Liver (tissue), 10 donors: ENCODE measurements at places on chromosomes 4 and X.

- DNase-seq, result no peak
- no peak overlapping the region for H3K4me3 ChIP-seq
- no peaks in the 10 kb centered on the region for H3K36me3 ChIP-seq
- no peak overlapping the region for H3K27ac ChIP-seq
- no peaks in the 10 kb centered on the region for H3K4me1 ChIP-seq
These were observed 420.1 kb upstream of the INTU start for GRCh38 chr4:127212701-127213100.

GRCh38 chrX:113962343-113962742 lies 621.5 kb upstream of the HTR2C start:
- H3K27ac ChIP-seq, result no peak overlapping the region
- H3K36me3 ChIP-seq, result no peaks in the 10 kb centered on the region
- H3K4me3 ChIP-seq, result no peak overlapping the region
- DNase-seq, result no peak
- H3K4me1 ChIP-seq, result no peaks in the 10 kb centered on the region

GRCh38 chr4:159293811-159294515 lies 191.1 kb downstream of the RAPGEF2 start:
- no peak for DNase-seq
- peaks cover 8% of the 10 kb centered on the region for H3K4me1 ChIP-seq
- H3K27ac ChIP-seq, result no peak overlapping the region
- H3K27me3 ChIP-seq, result no peaks in the 10 kb centered on the region
- no peak overlapping the region for H3K4me3 ChIP-seq
- no peaks in the 10 kb centered on the region for H3K36me3 ChIP-seq

DNA sequence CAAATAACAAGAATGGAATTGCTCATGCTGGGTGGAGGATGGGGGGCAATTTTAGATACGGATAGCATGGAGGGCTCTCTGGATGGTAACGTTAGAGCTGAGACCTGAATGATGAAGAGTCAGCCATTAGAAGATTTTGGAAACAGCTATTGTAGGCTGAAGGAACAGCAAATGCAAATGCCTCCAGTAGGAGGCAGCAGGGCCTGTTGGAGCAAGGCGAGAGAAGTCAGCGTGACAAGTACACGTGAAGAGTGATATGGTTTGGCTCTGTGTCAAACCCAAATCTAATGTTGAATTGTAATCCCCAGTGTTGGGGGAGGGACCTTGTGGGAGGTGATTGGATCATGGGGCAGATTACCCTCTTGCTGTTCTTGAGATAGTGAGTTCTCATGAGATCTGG lies 59.3 kb upstream of the SOD3 start:
- DNase-seq, result no peak
- H3K27ac ChIP-seq, result no peak overlapping the region
- H3K27me3 ChIP-seq, result no peaks in the 10 kb centered on the region
- no peaks in the 10 kb centered on the region for H3K4me1 ChIP-seq
- no peak overlapping the region for H3K4me3 ChIP-seq

- peaks cover 2% of the 10 kb centered on the region for H3K36me3 ChIP-seq
- peaks cover 18% of the 10 kb centered on the region for H3K4me1 ChIP-seq
- H3K27me3 ChIP-seq, result no peaks in the 10 kb centered on the region
- no peak overlapping the region for H3K4me3 ChIP-seq
These were observed 109.9 kb downstream of the AFF1 start for GRCh38 chr4:87044511-87045233.

DNA sequence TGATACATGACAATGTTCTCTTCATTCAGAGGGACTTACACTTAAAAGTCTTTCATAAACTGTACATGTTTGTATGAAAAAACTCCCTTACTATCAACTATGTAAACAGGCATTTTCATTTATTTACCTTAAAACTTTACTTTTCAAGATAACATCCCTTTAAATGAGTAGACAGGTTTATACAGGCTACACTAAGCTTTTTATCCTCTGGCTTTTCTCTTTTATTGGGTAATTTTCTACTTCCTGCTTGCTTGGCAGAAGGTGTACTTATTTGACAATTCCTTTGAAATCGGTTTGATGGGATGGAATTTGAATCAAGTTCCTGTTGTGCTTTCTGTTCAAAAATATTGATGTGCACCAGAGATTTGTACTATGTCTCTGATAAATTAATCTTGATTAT lies 81.4 kb downstream of the PTPN13 start:
- H3K27ac ChIP-seq, result no peak overlapping the region
- no peak for DNase-seq
- no peaks in the 10 kb centered on the region for H3K27me3 ChIP-seq

DNA sequence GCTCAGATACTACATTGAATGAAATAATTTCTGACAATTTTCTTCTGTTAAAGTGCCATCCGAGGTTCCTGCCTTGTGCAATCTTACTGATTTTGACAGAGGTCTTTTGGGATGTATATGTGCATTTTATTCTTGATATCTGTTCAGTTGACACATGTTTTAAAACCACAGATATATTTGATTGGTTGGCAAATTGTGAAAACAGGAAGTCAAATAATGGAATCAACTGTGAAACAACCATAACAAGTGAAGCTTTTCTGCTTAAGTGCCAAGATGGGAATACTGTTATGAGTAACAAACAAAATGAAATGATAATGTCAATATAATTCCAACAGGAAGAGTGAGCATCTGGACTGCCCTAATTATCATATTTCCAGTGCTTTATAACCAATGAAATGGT lies 84.9 kb upstream of the TET2 start:
- H3K4me1 ChIP-seq, result no peaks in the 10 kb centered on the region
- no peaks in the 10 kb centered on the region for H3K27me3 ChIP-seq
- H3K4me3 ChIP-seq, result no peak overlapping the region
- peak overlapping the region; percentile 45 for H3K27ac ChIP-seq
- H3K36me3 ChIP-seq, result no peaks in the 10 kb centered on the region
- DNase-seq, result no peak

DNA sequence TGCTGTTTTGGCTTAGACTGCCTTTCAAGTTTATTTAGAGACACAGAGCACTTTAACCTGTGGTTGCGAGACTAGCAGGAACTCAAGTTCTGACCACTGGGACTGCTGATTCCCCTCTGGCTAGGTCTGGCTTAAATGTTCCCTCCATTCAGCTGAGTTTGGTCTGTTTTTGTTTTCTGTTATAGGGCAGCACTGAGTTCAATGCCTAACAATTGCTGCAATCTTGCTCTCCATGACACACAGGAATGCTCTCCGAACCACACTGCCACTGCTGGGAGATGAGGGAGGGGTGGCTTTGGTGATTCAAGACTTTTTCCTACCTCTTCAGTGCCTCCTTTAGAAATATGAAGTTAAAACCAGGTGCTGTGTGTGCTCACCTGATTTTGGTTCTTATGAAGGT lies 106.3 kb upstream of the EOLA2 start:
- H3K4me3 ChIP-seq, result no peak overlapping the region
- DNase-seq, result no peak
- no peak overlapping the region for H3K27ac ChIP-seq

DNA sequence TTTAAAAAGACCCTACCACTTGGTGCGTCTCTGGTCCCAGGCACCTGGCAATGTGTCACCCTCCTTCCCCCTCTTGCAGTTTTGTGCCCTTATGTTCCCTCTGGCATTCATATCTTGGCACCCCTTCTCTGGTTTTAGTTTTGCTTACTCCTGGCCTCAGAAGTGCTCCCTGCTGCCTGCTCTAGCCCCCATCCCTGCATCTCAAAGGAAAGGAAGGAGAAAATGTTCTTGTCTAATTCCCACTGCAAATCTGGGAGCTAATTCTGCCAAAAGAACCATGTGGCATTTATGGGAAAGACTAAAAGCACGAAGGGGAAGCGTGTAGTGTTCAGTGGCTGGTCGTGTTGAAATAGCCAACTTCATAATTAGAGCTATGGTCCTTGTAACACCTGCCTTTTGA lies 340.1 kb upstream of the RPS6KA3 start:
- H3K27ac ChIP-seq, result no peak overlapping the region
- H3K36me3 ChIP-seq, result no peaks in the 10 kb centered on the region
- H3K4me1 ChIP-seq, result no peaks in the 10 kb centered on the region
- H3K27me3 ChIP-seq, result no peaks in the 10 kb centered on the region
- DNase-seq, result no peak
- H3K4me3 ChIP-seq, result no peak overlapping the region

DNA sequence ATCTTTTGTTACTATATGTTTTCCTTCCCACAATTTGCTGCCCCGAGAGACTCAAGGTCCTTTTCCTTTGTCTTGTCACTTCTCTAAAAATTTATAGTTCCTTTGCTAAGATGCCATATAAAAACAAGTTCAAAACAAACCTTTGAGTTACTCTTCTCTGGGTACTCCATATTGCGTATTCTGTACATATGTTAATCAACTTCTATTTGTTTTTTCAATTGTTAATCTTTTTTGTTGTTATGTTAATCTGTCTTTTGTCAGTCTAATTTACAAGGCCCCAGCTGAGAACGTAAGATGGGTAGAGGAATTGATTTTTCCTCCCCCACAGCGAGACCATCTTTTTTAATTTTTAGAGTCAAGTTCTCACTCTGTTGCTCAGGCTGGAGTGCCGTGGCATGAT lies 7.2 kb upstream of the PPEF2 start:
- H3K36me3 ChIP-seq, result no peaks in the 10 kb centered on the region
- H3K27ac ChIP-seq, result no peak overlapping the region

DNA sequence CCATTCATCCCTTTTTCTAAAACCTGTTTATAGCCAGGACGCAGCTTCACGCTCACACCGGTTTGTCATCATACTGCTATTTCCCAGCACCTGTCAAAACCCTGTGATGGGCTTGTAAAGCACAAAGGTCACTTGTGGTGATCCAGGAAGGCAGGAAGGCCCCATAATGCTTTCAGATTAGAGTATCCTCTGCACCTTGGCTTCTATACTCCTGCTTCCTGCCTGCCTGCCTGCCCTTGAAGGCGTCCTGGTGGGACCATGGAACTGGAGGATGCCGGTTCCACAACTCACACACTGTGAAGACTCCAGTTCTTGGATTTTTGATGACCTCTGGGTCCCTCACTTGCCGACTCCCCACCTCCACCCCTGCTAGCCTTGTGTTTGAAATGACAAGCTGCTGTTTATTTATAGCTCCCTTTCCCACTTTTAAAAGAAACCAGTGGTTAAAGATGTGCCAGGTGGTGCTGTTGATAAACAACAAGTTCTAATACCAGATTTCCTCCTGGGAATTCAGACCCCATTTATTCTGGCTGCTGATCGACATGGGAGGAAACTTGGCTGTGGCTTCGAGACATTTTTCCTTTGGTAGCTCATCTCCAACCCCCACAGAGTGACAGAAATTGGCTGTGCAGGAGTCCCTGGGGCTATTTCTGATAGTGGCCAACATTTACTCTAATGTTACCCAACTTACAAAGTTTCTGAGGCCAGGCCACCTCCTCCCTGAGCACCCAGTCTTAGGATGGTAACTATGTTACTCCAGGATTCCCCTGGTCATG lies 211.5 kb downstream of the KDR start:
- no peaks in the 10 kb centered on the region for H3K36me3 ChIP-seq
- no peak overlapping the region for H3K27ac ChIP-seq
- no peaks in the 10 kb centered on the region for H3K27me3 ChIP-seq
- no peak for DNase-seq
- H3K4me3 ChIP-seq, result no peak overlapping the region

GRCh38 chr4:124151031-124151430 lies 561.5 kb downstream of the ANKRD50 start:
- no peaks in the 10 kb centered on the region for H3K27me3 ChIP-seq
- DNase-seq, result no peak
- H3K27ac ChIP-seq, result no peak overlapping the region
- H3K4me3 ChIP-seq, result no peak overlapping the region
- H3K36me3 ChIP-seq, result no peaks in the 10 kb centered on the region

DNA sequence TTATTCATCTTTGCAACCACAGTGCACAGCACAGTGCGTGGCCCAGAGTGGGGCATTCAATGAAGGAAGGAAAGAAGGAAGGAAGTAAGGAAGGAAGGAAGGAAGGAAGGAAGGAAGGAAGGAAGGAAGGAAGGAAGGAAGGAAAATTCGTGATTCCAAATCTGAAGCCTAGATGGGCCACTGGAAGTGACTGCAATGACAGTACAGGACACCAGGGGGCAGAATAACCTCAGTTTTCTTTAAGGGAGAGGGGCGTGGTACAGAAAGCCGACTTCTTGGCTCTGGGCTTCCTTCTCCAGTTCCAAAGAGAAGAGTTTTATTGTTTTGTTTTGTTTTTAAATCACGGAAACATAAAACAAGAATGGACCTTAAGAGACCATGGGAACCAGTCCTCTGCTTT lies 47.8 kb downstream of the APLN start:
- H3K27me3 ChIP-seq, result no peaks in the 10 kb centered on the region
- H3K4me3 ChIP-seq, result no peak overlapping the region
- H3K36me3 ChIP-seq, result no peaks in the 10 kb centered on the region
- peak; percentile 67 for DNase-seq
- H3K4me1 ChIP-seq, result peaks cover 1% of the 10 kb centered on the region

DNA sequence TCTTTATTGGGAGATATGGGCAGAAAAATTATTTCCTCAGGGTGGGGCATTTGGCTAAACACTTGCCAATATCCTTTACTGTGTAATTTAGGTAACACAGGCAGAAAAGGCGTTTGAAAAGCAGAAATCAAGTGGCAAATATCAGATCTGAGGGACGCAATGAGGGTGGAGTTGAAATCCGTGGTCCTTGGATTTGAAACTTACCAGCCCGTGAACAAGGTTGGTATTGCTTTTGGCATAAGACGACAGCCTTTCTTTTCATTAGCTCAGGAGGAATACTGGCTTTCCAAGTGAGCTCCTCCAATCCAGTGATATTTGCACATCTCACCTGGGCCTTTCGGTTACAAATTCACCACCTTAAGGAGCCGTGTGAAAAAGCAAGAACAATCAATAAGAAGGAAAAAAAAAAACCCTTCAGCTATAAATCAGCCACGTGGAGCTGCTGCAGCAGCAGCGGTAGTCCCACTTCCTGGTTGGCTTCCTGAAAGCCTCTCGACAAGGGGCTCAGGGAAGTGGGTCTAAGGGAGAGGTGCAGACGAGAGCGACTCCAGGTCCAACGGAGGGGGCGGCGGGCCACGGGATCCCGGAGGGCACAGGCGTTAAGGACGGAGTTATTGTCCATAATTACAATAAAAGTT lies 734 bp upstream of the GALNT7 start:
- H3K27ac ChIP-seq, result peak overlapping the region; percentile 52
- peaks cover 2% of the 10 kb centered on the region for H3K27me3 ChIP-seq
- peak overlapping the region; percentile 33 for H3K4me3 ChIP-seq
- DNase-seq, result no peak
- peaks cover 8% of the 10 kb centered on the region for H3K4me1 ChIP-seq
- no peaks in the 10 kb centered on the region for H3K36me3 ChIP-seq

DNA sequence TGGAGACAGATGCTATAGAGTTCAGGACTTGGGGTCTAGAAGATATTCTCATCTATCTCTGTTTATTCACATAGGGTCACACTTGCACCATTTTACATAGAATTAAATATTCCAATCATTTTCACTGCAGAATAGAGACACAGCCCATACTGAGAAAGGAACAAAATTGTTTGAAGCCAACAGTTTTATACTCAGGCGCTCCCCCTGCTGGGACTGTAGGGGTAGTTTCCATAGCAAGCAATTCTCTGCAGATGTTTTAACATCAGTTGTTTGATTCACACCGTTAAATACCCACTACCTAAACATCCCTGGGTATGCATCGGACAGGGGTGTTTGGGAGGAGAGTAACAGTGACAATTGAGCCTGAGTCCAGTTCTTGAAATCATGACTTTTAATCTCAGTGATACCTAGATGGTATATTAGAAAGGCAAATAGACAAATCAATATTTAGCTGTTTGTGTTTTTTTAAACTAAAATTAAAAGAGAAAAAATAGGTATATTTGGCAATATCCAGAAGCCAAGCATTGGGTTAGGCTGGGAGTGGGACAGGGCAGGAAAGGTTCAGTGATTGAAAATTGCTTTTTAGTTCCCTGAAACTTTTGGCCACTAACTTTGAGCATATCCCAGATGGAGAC lies 33.8 kb downstream of the LONRF3 start:
- H3K27ac ChIP-seq, result no peak overlapping the region
- H3K36me3 ChIP-seq, result peaks cover 40% of the 10 kb centered on the region
- peak; percentile 34 for DNase-seq
- no peak overlapping the region for H3K4me3 ChIP-seq
- no peaks in the 10 kb centered on the region for H3K4me1 ChIP-seq
- no peaks in the 10 kb centered on the region for H3K27me3 ChIP-seq
